BE2C (cell line): ENCODE measurements at places on chromosomes 13 and 19.
A peak's percentile ranks its signal among the peaks of the same experiment; 100 is the strongest.

- no peak for DNase-seq
Observed at GRCh38 chr19:23241419-23241818, 8.8 kb downstream of the ZNF724 start.

- no peak for DNase-seq
Observed at GRCh38 chr19:51708811-51709210, 15.0 kb downstream of the HAS1 start.

DNA sequence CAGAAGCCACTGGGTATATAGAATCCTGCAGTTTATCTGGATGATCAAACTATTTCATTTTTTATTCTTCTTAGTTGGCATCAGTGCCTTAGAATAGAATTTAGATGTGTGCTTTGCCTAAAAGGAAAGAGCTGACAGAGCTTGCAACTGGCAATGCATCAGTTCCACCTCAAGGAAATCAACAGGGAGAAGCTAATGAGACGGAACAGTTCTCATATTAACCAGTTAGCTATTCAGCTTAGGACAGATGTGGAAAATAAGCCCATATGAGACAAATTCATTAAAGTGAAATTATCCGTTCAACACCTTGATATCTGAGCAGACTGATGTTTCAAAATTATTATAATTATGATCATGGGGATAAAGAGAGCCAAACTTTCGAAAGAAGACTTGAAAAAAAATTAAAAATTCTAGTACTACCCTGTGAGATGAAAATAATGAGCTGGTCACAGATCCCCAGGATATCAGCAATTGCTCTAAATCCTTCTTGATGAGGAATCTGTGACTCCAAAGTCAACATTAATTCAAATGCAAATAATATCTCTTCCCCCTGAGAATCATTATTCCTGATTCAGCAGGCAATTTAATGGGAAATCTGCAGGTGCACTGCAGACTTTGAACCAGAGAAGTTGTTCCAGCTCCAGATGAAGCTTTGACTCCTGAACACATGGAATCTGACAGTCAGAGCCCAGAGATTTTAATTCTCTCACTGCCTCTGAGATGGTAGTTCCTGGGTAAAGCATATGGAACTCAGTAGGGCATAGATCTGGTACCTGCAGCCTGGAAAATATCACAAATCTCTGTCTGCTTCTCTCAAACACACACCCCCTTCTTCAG is 486.8 kb downstream of the FOXO1 start:
- no peak for DNase-seq

- DNase-seq = no peak
Observed at GRCh38 chr19:34808566-34808965, 35.6 kb upstream of the ZNF599 start.

- no peak for DNase-seq
Observed at GRCh38 chr13:98541191-98541590, 35.7 kb downstream of the STK24 start.

- DNase-seq = no peak
Observed at GRCh38 chr13:111610081-111610480, 289.6 kb downstream of the TEX29 start.

- DNase-seq = no peak
Observed at GRCh38 chr19:10271543-10272086, 695 bp downstream of the ICAM1 start.

GRCh38 chr19:17803264-17803896 is 8.4 kb downstream of the B3GNT3 start:
- DNase-seq = no peak

DNA sequence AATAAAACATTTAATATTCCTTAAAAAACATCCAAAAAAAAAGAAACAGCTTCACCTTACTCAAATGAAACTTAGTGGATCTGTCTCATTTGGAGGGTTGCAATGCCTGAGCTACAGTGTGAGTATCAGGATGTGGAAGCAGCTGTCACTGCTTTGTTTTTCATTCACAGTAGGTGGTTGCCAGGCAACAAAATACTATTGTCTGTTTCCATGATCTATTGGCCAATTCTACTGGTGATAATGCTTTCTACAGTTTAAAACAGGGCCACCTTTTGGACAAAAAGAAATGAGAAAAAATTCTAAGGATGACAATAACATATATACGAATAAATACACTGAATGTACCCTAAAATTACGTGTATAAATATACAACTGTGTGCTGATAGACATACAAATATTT is 3.0 kb downstream of the ENOX1 start:
- peak; percentile 50 for DNase-seq

DNA sequence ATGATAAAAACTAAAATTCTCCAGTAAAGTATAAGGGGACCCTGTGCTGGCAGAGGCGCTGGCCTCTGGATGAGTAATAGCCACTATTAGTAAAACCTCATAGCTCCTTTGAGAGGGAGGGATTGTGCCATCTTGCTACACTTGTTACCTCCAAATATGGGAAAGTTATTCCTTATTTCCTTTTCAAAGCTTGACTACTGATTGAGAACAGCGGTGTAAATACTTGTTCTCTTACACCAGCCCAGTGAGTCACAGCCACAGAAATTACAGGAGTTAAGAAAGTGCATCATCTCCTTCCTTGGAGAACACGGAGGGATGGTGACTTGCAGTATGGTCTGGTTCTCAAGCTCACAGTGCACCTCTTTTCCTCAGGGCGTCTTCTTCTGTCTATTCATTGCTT is 379.0 kb downstream of the EFNB2 start:
- no peak for DNase-seq

- DNase-seq = no peak
Observed at GRCh38 chr13:105788530-105788929, 746.9 kb downstream of the EFNB2 start.

GRCh38 chr19:511101-511851 is 4.0 kb downstream of the TPGS1 start:
- no peak for DNase-seq

- DNase-seq = no peak
Observed at GRCh38 chr13:27005976-27006518, 165.6 kb downstream of the USP12 start.

GRCh38 chr13:45659536-45659935 is 42.6 kb upstream of the CBY2 start:
- no peak for DNase-seq

DNA sequence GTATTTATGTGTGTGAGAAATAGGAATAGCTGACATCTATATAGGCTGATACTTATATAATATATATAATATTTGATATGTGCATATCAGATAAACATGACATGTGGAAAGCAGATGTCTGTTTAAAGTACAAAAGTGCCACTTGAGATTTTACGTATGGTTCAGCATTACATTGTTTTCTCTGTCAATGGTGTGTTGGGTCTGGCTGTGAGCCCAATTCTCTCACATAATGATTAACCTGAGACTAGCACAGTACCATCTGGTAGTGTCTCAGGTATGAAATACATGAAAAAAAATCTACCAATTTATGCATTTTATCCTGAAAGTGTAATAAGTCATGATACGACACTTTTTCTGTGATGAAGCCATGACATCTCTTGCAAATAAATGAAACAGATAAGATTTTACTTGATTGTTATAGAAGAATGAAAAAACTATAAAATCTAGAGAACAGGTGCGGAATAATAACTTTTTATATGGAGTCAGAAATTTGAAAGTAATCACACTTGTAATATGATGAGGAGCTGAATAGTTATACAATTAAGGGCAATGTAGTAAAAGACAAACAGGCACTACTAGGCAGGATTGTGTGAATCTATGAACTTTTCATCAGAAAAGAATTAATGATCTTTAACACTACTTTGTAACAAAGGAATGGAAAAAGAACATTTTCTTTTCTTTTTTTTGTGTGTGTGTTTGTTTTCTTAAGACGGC is 1405.0 kb downstream of the OLFM4 start:
- DNase-seq = no peak

GRCh38 chr13:29677627-29678026 is 82.1 kb upstream of the SLC7A1 start:
- no peak for DNase-seq

GRCh38 chr19:53792721-53793433 is 31.2 kb downstream of the NLRP12 start:
- DNase-seq = peak; percentile 81

- DNase-seq = peak; percentile 77
Observed at GRCh38 chr13:65292488-65292901, 1937.6 kb downstream of the PCDH9 start.

GRCh38 chr19:18723871-18724377 is 40.4 kb downstream of the CRTC1 start:
- DNase-seq = no peak

- DNase-seq = no peak
Observed at GRCh38 chr13:97982286-97982685, 28.8 kb downstream of the IPO5 start.

DNA sequence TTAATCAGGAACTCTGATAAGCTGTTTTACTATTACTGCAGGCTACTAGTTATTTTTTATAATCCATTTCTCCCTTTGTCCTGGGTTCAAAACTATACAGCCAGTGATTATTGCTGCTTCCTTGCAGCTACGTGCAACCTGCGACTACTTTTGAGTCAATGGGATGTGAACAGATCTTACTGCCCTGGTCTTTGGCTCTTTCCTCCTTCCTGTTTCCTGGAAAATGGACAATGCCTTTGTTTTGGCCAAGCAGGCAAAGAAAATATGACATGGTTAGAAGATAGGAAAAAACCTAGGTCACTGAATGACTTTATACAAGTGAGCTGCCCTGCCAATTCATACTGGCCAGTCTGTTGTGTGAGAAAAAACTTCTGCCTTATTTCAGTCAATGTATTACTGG is 201.2 kb upstream of the KLF12 start:
- no peak for DNase-seq

- DNase-seq = peak; percentile 90
Observed at GRCh38 chr19:40609561-40610395, 8.6 kb downstream of the LTBP4 start.

- no peak for DNase-seq
Observed at GRCh38 chr13:48249018-48249417, 16.0 kb downstream of the ITM2B start.

DNA sequence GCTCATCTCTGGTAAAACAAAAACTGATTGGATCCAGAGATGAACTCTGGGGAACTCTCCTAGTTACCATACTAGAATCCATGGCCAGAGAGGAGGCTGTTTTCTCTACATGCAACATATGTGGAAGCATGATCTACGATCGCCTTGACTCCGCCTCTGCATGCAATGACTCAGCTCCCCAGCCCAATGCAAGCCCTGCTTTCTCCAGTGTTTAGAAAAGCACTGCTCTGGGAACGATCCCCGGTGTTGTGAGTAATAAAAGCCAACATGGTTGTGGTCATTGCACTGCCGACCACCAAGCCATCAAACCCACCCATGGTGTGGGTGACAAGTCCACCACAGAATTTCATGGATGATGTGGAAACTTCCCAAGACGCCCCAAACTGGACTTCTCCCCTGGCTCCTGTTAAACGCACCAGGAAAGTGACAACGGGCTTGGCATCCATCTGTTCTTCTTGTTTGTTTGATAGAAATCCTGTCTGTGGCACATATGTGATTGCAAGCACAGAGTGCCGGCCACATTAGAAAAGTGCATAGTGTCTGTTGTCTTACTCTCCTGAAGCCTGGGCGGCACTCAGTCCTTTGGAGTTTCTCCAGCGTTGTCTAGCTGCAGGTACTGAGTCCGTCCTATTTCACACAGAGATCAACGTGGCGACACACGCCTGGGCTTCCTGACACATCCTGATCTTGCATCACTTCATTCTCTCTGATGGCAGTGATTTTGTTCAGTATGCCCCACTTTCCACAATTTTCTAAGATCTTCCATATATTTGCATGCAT is 36.4 kb upstream of the VSTM2B start:
- no peak for DNase-seq

DNA sequence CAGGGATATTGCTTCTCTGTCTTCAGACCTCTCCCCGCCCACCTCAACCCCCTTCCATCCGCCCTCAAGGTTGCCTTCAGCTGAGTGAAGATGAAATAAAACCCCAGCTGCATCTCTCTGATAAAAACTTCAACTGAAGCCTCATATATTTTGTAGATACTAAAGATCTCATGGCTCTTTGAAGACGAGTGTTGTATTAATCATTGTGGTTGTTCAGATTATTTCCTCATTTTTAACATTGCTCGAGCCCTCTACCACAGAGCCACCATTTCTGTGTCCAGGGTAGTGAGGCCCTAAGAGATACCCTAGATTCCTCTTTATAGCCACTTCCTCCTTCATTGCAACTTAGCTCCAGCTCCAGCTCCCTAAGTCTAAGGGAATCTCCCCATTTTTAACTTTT is 312.8 kb upstream of the ZNF507 start:
- DNase-seq = no peak

DNA sequence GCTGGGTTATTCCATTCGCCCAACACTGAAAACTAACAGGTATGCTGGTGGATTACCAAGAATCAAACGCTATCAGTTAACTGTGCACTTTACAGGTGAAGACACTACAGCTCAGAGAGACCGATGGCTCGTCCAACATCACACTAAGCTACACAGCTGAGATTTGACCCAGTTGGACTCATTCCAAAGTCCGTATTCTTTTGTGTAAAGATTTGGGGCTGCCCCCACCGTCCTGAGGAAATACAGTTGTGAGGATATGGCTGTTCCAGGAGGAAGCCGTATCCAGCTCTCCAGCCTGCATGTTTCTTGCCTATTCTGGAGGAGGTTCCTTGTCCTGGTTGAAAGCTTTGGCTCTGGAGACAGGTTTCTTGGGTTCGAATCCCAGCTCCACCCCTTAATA is 4.2 kb downstream of the ZSCAN5A start:
- no peak for DNase-seq

DNA sequence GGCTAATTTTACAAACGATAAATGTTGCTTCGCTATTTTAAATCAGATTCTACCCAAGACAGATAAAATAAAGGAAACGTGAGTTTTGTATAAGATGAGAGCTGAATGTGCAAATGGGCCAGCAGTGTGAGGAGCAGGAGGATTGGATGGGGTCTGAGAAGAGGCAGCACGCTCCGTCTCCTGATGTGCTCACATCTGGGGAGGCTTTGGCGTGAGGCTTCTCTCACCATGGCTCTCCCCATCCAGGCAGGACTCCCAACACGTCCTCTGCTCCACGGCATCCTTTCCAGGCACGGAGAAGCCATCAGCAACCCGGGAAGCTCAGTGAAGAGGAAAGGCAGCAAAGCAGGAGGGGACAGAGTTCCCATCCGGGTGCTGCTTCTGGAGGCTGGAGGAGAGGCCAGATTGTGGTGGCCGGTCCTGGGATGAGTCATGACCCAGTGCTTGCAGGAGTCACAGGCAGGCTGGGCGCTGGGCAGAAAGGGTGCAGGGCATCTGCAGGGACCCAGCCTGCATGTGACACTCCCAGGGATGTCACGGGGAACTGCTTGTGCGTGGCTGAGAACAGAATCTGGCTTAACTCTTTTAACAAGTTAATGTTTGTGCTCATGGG is 47.5 kb downstream of the ZNF536 start:
- DNase-seq = peak; percentile 42
